ENCODE measurements at places on chromosomes 12 and 14.
A peak's percentile ranks its signal among the peaks of the same experiment; 100 is the strongest.

- no peak for DNase-seq
These were observed 114.8 kb upstream of the PRICKLE1 start for GRCh38 chr12:42704340-42704739.

- DNase-seq, result no peak
These were observed 2.9 kb upstream of the SPX start for GRCh38 chr12:21523148-21523547.

GRCh38 chr14:55121628-55122439 lies 7.2 kb upstream of the LGALS3 start:
- no peak for DNase-seq

- no peak for DNase-seq
These were observed 124.9 kb upstream of the BTG1 start for GRCh38 chr12:92270521-92270920.

GRCh38 chr14:103099081-103099732 lies 4.7 kb downstream of the EXOC3L4 start:
- DNase-seq, result no peak

- no peak for DNase-seq
These were observed 138.8 kb downstream of the GLT1D1 start for GRCh38 chr12:128992116-128992515.

DNA sequence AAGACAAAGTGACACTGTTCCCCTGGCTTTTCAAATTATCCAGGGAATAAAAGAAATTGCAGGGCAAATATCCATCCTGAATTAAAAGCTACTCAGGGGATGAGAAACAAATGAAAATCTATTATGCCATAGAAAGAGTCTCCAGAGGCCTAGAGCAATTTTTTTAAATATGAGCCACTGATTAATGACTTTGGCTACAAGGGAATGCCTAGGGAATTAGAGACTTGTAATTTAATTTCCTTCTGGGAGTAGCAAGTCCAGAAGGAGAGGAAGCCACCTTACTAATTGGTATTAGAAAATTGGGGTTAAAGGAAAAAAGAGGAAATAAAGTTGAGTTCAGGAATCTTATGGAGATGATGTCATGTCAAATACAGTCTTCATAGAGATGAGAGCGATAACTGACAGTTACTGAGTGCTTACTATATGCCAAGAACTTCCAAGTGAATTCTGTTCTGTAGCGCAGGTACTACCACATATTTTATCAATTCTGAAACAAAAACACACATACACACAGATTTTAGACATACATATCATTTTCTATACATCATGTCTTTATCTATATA lies 304.4 kb downstream of the DUSP6 start:
- DNase-seq, result no peak

DNA sequence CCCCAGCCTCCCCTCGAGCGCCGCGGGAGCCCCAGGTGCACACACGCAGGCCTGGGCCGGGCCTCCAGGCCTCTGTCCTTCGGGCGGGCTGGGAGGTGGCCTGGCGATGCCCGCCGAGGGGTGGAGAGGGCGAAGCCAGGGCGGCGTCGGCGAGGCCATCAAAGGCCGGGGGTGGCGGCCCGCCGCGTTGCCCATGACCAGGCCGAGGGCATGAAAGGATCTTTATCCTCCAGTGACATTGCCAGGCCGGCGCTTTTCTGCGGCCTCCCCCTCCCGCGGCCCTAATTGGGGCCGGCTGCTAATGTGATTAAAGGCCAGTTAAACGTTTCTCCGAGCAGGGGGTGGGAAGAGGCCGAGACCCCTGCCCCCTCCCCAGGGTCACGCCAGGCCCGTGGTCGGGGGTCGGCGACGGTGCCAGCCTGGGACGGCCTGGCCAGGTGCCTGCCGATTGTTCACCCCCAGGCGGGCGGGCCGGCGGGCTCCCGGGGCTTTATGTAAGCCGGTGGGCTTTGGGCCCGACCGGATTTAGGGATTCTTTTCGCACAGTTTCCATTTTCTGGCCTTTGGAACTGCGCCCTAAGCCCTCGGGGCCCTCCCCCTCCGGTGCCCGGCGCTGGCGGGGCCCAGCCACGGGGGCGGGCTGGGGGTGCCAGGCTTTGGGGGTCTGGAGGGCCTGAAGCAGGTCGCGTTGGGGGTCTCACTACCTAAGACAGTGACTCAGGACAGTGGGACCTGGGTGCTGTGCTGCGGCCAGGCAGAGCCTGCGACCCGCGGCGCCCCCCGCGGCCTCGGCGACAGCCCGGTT lies 103.2 kb upstream of the DIO3 start:
- no peak for DNase-seq

- DNase-seq, result no peak
These were observed 246.0 kb downstream of the ZFP36L1 start for GRCh38 chr14:68546839-68547238.

DNA sequence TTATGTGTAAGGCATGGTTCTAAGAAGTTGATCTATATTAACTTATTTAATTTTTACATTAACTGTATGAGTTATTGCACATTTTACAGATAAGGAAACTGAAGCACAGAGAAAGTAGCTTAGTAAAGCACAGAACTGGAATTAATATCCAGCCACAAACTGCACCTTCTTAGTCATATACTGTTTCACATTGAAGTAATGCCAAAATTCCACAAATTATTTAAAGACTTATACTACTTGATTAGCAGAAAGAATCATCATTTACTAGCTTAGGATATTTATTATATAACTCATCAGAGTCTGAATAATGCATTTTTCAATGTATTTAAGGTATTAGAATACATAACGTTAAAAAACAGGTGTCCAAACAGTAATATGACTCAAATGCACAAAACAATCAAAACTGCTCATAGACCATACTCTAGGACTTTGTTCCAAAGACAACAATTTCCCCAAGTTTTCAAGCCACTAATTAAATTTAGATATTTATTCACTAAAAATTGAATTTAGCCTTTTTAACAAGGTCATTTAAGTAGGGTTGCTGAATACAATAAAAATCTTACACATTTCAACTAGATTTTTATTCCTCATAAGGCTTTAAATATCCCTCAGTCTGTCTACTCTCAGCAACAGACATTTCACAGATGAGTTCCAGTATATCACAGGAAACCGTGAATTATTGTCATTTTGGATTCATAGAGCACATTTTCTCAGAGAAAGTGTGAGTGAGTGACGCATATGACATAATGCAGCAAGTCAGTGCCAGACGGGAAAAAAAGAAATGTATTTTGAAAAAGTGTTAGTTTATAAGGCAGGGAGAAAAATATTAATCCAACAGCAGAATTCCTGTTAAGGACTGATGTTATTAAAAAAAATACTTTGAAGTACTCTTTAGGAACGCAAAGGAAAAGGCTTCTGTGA lies 782.5 kb downstream of the TMTC2 start:
- DNase-seq, result no peak

GRCh38 chr12:82277582-82277981 lies 80.6 kb downstream of the CCDC59 start:
- DNase-seq, result no peak

DNA sequence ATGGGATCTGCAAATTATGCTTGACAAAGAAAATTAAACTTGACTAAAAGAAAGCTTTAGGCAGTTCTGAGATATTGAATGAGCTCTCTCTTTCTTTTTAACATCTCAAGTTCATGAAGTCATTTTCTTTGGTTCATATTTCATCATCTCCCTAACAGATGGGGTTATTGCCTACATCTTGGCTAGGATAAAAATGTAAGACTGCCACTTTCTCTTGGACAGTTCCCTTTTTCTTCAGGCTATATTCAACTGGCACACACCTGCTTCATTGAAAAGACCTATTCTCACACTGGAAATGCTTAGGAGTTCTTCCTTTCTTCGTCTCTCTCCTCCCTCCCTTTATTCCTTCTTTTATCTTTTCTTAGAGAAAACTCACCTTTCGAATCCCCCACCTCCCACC lies 355.9 kb upstream of the SEL1L start:
- no peak for DNase-seq

- no peak for DNase-seq
These were observed 616.3 kb upstream of the TMEM132C start for GRCh38 chr12:127650626-127651025.

DNA sequence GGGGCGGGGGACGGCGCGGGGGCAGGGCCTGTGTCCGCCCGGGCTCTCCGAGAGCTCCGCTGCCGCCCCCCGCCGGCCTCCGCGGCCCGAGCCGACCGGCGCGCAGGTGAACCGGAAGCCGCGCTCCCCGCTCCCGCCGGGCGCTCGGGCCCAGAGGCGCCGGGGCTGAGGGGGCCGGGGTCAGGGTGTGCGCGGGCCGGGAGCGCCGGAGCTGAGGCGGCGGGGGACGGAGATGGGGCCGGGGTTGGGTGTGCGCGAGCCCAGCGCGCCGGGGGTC lies 431 bp downstream of the HIP1R start:
- no peak for DNase-seq

DNA sequence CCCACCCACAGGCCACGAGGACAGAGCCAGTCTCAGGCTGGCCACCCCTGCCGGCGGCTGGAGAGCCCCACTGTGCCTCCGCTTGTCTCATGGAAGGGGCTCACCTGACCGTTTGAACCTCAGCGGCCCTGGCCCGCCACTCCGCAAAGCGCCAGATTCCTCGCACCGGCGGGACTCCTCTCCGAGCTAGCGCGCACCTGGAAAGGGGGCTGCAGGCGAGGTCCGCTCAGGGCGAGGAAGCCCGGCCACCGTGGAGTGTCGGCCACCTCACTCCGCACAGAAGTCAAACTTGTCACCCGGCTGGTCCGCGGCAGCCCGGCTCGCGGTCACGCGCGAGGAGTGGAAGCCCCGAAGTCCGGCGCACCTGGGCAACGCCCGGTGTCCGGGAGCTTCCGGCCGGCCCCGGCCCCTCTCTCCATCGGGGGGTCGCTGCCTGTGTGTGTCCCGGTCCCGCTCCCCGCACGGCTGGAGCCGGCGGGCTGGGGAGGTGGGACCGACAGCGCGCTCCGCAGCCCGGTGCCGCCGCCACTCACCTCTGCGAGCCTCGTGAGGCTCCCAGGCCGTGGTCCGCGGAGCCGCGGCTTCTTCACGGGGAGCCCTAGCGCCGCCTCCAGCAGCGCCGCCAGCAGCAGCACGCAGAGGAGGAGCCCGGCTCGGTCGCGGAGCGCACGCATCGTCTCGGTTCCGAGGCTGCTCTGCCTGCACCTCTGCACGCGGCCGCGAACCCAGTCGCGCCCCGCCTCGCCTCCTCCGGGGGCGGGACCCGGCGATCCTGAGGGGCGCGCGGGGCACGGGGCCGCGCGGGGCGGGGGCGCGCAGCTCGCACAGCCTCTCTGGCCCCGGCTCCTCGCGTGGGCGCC lies at the start of gene ISM2:
Gene ISM2 (minus strand): TSS at position 697 of the 860 bp plus-strand sequence. CDS start 23 bp downstream, at position 674.
- peak; percentile 6 for DNase-seq

GRCh38 chr14:50045039-50045711 lies 71.2 kb downstream of the VCPKMT start:
- DNase-seq, result peak; percentile 47

DNA sequence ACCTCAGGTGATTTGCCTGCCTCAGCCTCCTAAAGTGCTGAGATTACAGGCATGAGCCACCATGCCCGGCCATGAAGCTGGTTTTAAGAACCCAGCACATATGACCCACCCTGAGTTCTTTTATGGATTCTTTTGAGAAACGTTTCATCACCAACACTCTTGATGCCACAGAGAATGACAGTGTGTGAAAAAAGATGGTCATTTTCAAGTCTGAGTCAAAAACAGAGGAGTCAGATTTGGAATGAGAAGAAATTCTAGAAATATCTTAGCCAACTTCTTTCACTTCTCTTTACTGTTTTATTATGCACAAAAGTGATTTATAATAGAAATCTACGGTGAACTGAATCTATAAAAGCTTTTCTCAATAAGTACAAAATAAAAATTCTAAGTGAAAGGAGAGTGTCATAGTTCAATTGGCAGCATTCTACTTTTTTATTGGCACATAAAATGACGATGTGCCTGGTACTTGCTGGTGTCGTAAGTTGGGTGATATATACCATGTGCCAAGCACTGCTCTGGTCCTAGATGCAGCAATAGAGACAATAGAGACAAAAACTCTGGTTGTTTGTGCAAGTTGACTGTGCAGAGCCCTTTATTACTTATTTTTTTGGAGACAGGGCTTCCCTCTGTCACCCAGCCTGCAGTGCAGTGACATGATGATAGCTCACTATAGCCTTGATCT lies 33.9 kb downstream of the CCDC177 start:
- DNase-seq, result no peak

DNA sequence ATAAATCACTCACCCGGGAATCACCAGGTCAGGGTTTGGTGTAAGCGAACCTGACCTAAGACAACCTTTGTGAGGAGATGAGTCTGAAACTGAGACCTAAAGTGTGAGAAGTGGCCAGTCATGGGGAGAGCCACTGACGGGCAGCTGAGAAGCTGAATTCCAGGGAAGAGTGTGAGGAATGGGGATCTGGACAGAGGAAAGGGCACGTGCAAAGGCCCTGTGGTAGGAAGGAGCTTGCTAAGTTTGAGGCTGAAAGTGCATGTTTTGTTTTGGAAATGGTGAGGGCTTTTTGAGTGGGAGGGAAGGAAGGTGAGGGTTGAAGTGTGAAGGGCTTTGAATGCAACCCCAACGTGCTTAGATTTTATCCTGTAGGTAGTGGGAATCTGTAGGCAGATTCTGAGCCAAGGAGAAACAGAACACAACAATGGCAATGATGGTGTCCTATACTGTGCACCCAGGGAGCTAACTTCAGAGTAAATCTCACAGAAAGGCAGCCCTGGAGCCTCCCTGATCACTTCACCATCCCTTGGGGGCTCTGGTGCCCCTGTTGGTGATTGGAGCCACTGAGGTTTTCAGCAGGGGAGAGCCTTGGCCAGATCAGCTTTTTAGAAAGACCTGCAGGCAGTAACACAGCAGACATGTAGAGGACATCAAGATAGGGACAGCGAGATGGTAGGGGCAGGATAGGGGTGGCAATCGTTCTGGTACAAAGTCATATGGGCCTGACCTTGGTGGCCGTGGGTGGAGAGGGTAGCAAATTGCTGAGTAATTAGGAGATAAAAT lies 37.5 kb upstream of the CHGA start:
- DNase-seq, result no peak

- no peak for DNase-seq
These were observed 14.8 kb downstream of the PPP2R5C start for GRCh38 chr14:101776344-101776743.

- DNase-seq, result no peak
These were observed 1111.5 kb downstream of the TRHDE start for GRCh38 chr12:73383584-73384222.

DNA sequence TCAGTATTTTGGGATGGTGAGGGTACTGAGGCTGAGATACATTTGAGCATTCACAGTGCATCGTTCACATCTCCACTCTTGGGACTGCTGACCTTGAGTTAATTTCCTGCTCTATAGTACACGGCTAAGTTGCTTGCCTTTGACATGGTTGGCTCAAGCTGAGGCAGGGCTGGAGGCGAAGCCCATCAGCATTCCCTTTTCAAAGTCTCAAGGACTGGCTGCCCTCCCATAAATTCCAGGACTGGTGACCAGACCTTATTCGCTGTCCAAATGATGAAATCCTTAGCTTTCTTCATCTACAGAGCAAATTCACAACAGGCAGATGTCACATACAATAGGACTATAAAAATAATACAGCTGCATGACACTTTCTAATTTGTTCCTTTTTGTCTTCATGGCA lies 85.9 kb downstream of the SSPN start:
- no peak for DNase-seq

Data from T-helper 9 cell (primary cell).